ENCODE measurements at places on chromosomes 2 and 18.

- no peak for DNase-seq
These were observed 51.6 kb downstream of the SRBD1 start for GRCh38 chr2:45559436-45559835.

DNA sequence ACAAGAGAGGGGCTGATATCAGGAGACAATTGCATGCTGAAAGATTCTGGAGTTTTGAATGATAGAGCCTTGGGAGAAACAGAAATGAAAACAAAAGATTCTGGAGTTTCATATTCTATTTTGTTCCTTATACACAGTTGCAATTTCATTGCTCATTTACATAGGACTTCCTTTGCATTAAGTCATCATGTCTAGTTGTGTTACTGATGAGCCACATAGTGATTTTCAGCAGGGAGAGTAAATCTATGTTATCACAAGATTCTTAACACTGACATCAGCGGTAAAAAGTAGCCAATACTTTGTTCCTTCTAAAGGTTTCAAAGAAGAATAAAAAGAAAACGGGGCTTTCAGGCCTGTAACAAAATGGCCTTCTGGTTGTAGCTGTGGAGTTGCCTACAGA, 7.1 kb downstream of the ADAM17 start:
- no peak for DNase-seq

GRCh38 chr18:29104671-29105070, 927.7 kb upstream of the CDH2 start:
- DNase-seq, result no peak

DNA sequence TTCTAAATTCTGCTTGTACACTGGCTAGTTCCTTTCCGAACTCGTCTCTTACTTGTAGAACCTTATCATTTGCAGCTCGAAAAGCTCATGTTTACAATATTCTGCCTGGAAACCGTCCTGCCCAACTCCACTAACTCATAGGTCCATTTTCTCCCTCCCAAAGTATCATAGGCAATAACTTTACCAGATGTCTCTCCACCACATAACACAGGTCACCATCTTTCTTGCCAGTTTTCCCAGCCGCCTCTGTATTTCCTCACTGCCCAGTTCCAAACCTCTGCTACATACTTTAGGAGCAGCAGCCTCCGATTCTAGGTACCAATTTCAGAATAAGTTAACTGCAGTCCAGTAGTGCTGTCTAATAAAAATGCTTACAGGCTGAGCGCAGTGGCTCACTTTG, 259.5 kb downstream of the GLI2 start:
- no peak for DNase-seq

DNA sequence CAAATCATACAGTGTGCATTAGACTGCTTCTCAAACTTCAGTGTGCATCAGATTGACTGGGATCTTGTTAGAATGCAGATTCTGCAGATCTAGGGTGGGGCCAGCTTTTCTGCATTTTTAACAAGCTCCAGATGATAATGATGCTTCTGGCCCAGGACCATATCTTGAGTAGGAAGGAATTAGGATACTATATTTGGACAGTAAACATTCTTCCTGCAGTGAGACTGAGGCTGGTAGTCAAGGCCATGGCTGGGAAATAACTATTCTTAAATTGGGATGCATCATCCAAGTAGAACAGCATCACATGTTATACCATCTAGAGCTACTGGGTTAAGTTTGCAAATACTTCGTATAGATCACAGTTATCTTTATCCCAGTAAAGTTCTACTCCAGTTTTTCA, 28.4 kb upstream of the ARMC9 start:
- DNase-seq, result no peak

GRCh38 chr2:10136101-10136934, 13.8 kb downstream of the RRM2 start:
- DNase-seq, result no peak

- DNase-seq, result no peak
These were observed 80.5 kb upstream of the SPATS2L start for GRCh38 chr2:200225951-200226350.

DNA sequence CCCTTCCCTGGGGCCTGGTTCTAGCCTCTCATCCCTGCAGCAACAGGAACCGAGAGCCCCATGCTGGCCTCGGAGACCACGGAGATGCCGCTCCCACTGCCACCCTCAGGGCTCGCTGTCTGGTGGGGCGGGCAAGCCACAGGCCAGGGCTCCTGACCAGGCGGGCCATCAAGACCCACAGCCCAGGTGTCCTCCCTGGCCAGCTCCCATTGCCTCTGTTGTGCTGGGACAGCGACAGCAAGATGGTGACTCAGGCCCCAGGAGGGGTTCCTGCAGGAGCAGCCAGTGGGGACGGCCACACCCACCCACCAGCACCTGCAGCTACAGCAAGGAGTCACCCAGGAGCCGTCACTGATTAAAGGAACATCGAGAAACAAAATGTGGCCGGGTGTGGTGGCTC, 7.4 kb downstream of the KLHL30 start:
- DNase-seq, result no peak

- DNase-seq, result no peak
These were observed 61.4 kb upstream of the ZBTB7C start for GRCh38 chr18:48470484-48471180.

- DNase-seq, result peak; percentile 75
These were observed 62.2 kb downstream of the ADNP2 start for GRCh38 chr18:80171054-80171872.

GRCh38 chr2:12044857-12045256, 298.4 kb downstream of the LPIN1 start:
- DNase-seq, result no peak

- DNase-seq, result no peak
These were observed 84.4 kb downstream of the DPP10 start for GRCh38 chr2:114526841-114527240.

DNA sequence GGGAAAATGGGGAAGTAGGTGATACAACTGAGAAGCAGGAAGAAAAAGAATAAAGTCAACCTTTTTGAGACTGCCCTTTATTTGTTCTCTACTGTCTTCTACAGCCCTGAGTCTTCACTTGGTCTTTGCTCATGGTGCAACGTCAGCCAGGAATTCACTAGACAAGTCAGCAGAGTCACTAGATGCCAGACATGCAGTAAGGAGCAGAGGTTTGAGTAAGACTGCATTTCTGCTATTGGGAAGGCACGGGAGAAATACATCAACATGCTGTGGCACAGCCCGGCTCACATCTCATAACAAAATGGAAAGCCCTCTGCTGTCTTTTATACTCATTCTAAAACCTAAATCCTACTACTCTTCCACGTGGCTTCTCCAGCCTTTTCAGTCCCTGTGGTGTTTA, 67.1 kb downstream of the PRELID3A start:
- no peak for DNase-seq

DNA sequence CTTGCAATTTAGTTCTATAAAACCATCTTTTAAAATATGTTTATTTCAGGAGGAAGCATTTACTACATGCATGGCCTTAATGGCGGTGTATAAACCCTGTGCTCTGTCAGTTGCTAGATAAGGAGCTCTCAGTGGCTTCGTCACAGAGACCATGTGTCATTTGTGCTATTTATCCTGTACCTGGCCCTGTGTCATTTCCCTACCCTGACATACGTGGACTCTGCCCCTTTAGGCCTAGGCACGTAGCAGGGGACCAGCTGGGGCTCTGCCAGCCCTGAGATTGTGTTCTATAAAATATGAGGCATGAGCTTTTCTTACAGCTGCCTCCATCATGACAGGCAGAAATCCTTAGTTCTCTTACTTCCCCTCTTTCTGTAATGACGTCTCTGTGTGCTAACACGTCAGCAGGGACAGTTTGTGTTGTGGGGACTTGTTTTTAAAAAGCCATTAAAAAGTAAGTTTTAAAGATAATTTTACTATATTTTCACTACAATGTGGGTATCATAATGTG, 88.0 kb downstream of the ITGB1BP1 start:
- no peak for DNase-seq

DNA sequence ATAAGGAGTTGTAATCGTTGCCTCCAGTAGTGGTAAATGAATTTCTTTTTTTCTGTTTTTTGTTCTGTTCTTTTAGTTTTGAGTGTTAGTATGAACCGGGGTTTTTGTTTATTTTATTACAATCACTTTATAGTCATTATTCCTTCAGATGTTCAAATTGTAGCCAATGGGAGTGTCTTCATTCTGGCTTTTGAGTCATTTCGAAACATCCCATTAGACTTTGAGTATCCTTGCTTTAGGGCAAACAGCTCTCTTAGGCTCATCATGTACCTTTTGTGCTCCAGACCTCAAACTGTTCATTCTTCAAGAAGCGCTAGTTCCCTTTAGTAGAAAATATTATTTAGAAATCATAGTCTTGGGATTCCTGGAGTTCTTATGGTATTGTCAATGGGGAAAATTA, 54.2 kb upstream of the PAX3 start:
- no peak for DNase-seq

DNA sequence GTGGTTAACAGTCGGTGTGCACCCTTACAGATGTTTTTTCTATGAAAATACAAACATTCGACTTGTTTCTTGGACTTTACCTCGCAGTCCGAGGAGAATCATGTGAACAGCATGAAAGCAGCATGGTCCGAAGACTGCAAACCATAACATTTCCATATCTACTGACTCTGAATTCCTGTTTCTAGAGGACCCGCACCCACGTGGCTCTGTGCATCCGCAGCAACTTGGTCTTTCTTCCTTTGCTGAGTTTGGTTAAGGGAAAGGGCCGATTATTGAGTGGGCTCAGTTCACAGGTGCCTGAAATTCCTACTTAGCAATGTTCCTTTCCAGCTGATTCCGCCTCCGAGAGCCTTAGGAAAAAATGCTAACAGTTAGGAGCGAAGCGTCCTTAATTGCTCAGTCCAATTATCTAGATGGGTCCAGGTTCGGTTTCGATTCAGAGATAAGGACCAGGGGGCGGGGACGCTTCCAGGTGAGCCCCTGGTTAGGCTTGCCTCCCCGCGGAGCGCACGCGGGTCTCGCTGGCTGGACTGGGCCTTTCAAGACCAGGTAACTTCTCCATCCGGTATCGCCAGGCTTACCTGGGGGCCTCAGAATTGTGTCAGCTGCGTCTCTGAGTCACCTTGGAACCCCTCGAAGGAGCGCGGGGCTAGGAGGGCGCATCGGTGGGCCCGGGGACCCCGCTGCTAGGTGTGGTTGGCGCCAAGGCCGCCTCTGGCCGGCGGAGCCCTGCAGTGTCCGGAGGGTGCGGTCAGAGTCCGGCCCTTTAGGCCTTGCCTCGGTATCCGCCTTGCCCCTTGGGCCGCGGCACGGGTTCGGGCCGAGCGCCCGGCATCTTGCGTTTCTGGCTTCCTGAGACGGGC, 1.1 kb upstream of the B3GNT2 start:
- DNase-seq, result no peak

GRCh38 chr2:236728916-236729670, 159.5 kb downstream of the ACKR3 start:
- DNase-seq, result no peak

DNA sequence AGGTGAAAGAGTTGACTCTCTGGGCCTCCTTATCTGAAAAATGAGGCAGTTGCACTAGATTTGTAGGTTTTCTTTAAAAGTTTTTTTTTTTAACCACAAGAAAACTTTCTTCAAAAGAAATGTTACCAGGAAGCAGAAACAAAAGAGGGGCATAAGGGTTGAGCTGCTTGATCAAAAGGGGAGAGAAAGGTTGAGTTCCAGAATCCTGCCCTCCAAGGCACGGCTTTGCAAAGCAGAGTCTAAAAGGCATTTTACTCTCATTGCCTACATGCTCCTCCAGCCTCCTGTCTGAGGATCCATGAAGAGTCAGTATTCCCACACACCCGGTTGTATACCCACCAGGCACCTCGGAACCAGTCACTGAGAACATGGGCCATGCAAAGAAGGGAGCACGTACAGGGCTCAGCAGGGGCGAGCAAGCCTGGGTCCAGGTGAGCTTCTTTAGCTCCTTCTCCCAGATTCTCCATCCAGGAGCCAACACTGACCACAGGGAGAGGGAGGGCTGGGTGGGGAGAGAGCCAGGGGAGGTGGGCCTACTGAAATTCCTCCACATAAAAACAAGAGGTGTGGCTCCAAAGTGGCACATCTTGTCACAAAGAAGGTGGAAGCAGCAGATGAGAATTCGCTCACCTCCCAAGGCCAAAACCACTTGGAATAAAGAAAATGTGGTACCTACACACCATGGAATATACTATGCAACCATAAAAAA, 116.0 kb upstream of the EPC2 start:
- DNase-seq, result no peak

DNA sequence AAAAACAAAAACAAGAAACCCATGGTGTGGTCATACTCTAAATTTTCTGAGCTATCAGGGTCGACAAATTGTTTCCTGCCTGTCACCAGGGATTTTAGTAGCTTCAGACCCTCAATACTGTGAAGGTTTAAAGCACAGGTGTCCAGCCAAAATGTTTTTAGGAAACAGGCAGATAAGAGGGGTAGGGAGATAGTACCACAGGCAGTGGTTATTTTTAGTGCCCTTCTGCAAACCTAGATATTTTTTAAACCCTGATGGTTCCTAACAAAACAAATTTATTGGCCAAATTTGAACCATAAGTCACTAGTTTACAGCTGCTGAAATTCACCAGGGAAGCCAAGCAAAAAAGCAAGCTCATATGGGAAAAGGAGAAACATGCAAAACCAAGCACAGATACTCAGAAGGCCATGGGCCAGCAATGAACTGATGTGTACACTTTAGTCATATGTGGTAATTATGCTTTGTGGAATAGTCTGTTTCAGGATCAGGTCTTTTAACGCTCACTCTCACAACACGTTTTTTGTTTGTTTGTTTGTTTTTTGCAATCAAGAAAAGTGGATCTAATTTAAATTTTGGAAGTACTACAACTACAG, 156.8 kb upstream of the STK17B start:
- no peak for DNase-seq

DNA sequence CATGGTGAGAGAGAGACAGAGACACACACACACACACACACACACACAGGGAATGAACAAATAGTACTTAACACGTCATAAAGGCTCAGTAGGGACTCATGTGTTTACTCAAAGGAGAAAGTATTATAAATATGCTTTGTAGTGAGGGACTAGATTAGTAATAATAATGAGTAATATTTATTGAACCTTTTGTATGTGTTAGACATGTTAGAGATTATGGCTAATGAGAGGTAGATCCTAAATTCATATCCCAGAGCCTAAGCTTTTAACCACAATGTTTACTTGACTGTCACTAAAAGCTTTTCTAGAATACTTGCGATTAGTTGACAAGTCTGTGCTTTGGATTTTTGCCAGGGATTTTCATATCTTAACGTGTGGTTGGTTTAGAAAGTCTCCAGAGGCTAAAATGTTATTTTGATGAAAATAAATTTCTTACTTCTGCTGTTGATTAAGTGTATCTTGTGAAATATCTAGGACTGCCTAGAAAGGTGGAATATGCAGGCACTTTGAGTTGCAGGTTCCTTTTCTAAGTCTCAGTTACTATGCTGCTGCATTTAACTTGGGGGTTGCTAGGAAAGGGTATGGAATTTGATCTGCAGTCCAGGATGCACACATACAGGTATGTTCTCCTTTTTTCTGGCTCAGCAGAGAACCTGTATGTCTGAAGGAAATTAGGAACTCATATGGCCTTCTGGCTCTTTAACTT, 64.5 kb downstream of the UBR3 start:
- no peak for DNase-seq

- no peak for DNase-seq
These were observed 225.1 kb upstream of the ITGA4 start for GRCh38 chr2:181231886-181232621.

GRCh38 chr2:196113061-196113974, 44.7 kb upstream of the DNAH7 start:
- no peak for DNase-seq

- DNase-seq, result no peak
These were observed 801.8 kb downstream of the CCDC85A start for GRCh38 chr2:56985609-56986008.

Measured in GM12891 (cell line).